ENCODE measurements at places on chromosomes 1 and 21.

- no peak for DNase-seq
Observed at GRCh38 chr1:171756856-171757255, 15.0 kb upstream of the VAMP4 start.

GRCh38 chr1:216935901-216936300 is 212.7 kb upstream of the ESRRG start:
- no peak for DNase-seq

DNA sequence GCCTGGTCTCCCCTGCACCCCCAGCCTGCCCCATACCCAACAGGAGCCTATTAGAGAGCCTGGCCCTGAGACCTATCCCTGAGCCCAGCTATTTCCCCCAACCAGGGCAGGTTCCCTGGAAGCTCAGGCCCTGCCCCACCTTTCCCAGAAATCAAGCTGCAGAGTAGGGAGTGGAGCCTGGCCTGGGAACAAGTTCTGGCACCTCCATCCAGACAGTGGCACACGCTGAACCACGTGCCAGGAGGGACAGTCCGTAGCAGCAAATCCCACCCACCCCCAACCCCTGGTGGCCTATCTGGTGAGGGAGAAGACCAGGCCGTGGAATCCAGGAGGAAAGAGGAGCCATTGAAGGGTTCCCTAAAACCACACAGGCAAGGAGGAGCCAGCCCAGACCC is 22.6 kb downstream of the TNNT2 start:
- DNase-seq: no peak

DNA sequence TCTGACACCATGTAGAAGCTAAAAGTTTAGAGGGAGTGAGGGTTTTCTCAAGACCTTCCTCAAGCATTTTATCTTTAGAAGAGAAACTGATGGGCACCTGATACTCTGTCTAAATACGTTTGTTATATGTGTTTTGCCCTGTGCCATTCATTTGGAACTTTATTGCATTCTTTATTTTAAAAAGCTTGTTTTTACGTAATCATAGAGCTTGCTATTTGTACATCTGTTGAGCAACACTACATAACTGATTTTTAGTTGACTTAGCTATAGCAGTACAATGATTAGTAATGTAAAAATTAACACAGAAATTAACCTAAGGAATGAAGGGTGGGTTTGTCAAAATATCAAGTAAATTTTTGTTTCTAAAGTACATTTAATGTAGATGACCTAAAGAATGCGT is 88.5 kb downstream of the RUNX3 start:
- no peak for DNase-seq
